Activated effector memory CD4-positive, alpha-beta T cell treated with anti-CD3 and anti-CD28 coated beads, Interleukin-2, amount 50 U/mL, for 16 hours (primary cell): ENCODE measurements at places on chromosomes 5 and 9.

DNA sequence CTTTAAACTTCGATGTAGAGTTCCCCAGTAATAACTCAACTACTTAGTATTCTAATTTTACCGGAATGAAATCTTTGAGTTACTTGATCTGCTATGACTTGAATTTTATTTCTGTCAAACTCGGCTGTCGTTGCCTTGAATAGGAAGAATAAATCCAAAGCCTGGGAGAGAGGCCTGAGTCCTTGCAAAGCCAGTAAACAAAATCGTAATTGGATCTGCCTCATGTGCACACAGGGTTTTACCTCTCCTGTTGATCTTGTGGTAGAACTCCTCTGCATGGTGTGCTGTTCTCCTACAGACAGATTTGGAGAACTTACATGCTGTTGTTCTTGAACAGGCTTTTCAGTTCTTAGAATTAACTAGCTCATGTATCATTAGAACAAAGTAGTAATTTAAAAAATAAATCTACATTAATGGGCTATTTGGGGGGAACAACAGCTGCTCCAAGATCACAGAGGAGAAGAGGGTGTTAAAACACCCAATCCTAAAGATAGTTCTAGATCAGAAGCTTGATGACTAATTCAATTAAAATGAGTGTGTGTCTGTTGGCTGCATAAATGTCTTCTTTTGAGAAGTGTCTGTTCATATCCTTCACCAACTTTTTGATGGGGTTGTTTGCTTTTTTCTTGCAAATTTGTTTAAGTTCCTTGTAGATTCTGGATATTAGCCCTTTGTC is 28.9 kb downstream of the HSPB3 start:
- no peak for DNase-seq

DNA sequence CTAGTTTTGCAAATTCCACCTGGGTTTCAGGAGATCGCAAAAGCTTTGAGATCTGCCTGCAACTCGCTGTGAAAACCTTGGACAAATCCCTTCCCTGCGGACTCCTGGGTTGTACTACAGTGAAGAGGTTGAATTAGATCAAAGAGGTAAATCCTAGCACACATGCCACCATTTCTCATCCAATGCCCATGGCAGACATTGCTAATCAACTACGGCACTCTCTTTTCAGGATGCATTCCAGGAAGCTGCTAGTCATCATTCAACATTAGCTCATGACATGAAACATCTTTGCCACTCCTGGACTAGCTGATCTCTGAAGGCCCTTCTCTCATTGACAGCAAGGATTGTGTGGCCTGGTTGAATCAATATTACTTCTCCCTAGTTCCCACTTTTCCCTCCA is 46.1 kb downstream of the PCDH1 start:
- no peak for DNase-seq

GRCh38 chr5:107590686-107591085 is 80.1 kb downstream of the EFNA5 start:
- no peak for DNase-seq

DNA sequence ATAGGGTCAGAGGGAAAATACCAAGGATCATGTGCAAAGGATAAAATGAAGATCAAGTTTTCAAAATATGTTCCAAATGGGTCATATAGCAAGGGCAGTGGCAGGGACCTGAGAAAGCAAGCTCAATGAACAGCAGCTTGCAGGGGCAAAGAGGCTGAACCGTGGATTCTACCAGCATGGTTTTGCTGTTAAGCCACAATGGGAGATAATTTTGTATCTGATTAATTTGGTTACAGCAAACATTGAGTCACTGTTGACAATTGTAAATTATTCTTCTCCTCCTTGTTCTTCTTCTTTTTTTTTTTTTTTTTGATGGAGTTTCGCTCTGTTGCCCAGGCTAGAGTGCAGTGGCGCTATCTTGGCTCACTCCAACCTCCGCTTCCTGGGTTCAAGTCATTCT is 18.4 kb upstream of the ERAP2 start:
- no peak for DNase-seq

DNA sequence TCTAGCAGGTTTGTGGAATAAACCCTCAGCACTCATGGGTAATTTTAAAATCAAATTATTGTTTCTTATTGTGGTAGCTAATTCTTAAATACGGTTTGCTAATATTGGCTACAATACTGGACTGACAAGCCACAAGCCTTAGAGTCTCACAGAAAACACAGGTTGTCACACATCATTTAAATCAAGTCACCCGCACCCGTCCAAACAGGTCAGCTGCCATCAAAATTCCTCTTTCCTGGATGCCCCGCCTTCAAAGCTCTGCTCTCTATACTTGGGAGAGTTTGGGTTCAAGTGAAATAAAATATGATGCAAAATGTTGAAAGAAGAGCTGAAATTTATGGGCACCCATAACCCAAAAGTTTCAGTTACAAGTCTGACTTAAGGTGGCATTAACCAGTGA is 12.3 kb upstream of the SUSD1 start:
- no peak for DNase-seq

DNA sequence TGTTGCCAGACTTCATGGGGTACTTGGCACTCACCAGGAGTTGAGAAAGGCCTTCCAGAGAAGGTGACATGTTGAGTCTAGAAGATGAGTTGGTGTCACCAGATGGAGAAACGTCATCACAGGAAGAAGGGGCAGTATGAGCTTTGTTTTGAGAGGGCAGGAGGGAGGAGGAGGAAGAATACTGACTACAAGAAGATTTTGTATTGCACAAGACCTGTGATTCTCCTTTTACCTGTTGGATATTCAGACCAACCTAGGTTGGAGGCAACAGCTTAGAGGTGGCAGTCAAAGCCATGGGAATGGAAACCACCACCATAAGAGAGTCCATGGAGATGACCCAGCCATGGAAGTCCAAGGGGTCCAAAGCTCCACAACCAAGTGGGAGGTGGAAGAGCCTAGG is 154.2 kb downstream of the TSSK1B start:
- DNase-seq, result no peak

GRCh38 chr5:29001666-29002065 is 1963.3 kb upstream of the CDH9 start:
- DNase-seq, result no peak

DNA sequence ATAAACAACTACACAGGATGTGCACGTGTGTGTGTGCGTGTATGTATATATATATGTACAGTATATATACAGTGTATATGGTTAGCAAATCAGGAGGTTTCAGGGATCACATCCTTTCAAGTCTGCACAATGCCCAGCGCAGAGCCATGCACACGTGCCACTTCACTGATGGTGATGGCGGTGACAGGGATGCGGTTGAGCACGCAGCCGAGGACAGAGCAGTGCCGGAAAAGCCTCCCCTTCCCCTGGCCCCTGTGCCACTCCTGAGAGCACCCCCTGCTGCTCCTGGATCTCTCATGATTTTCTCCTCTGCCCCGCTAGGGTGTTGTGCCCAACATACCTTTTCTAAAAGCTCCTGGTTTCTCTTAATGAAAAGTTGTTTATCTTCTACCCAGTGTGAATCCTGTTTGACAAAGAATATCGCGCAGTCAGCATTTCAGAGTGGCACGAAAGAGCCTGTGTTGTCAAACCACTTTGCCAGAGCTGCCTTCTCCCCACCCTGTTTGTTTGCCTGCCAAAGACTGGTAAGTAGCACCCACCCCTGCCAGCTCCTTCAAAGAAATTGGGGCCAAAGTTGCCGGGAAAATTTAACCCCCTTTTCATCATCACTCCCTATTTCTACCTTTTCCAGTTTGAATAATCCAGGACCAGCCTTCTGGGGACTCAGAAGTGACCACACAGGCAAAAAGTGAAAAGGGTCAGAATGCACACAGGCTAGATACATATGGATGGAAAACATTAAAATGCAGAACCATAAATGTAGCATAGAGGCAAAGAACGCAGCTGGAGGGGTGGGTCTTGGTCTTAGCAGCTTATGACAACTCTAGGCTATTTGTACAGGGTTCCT is 126.2 kb upstream of the DPYSL3 start:
- DNase-seq, result no peak

GRCh38 chr9:1050125-1050895 is at the start of gene DMRT2:
Gene DMRT2, plus strand, starts transcription at chr9:1050357. Its CDS starts 1,257 bp downstream, at chr9:1051614.
- peak; percentile 65 for DNase-seq

DNA sequence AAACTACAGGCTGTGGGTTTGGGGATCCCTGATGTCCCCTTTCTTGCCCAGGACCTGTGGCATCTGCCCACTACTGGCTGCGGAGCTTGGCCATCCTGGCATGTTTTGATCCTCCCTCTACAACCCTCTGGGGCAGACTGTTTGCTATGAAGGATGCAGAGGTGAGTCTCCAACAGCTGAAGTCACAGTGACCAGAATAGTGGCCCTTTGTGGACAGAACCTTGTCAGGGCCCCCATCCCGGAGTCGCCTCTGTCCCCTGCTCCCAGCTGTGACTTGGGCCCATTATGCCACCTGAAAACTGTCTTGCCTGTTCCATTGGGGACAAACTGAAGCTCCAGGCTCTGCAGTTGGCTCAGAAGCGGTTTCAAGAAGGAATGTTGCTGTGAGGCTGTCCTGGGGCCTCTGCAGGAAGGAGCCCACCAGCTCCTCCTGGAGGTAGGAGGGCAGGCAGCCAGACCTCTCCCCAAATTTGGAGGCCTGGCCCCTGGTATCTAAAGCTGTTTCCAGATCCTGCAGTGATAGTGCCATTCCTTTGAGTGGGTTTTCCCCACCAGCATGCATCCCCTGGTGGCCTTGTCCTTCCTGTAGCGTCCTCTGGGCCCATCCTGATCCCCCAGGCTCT is 93.3 kb downstream of the BARX1 start:
- no peak for DNase-seq

DNA sequence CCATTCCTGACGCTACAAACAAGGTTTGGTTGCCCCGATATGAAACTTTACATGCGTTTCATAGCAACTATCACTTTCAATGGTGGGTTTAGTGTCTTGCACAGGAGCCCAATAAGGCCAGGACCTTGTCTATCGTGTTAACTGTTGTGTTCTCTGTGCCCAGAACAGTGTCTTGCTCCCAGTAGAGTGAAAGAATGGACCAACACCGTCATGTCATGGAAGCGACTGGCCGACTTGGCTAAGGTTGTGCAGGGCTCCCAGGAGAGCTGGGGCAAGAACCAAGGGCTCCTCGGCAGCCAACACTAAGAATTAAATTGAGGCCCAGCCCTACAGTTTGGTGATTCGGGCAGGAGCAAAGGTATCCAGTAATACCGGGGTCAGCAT is 498 bp upstream of the ARHGEF37 start:
- no peak for DNase-seq

GRCh38 chr5:159220206-159220605 is 10.9 kb upstream of the RNF145 start:
- DNase-seq, result no peak

GRCh38 chr9:89440548-89440947 is 57.4 kb downstream of the SEMA4D start:
- DNase-seq, result peak; percentile 79

DNA sequence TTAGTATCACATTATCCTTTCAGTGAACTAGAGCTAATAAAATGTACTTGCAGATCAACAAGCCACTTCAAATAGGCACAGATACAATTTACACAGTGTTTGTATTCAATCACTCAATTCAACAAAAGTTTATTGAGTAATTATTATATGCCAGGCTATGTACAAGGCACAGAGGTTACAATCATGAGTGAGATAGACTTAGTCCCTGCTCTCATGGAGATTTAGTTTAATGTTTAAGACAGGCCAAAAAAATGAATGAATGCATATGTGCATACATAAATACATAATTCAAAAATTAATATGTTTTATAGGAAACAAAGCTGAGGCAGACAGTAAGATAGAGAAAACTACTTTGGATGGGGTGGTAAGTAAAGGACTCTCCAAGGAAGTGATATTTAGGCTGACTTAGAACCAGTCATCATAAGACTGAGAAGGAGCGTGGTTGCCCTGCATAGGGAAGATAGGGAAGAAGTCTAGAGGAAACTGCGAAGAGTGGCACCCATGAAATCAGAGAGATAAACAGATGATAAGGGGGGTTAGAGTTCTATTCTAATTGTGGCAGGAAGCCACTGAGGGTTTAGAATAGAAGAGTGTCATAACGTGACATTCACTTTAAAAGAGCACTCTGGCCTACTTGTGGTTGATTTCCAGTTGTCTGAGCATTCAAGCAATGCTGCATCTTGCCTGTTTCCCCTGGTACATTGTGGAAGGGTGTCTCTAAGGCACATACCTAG is 49.7 kb upstream of the GRAMD2B start:
- no peak for DNase-seq

DNA sequence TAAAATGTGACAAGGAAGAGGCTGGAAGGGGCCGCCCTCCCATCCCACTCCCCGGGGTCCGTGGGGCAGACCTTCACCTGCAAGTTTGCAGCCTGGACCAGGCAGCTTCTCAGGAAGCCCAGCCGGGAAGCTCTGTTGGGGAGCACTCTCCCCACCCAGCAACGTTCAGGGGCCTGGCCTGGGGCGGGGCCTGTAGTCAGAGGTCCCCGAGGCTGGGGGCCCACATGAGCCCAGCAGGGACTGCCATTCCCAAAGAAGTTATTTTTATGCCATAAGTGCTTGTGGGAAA is 32.7 kb upstream of the NOTCH1 start:
- DNase-seq, result no peak

DNA sequence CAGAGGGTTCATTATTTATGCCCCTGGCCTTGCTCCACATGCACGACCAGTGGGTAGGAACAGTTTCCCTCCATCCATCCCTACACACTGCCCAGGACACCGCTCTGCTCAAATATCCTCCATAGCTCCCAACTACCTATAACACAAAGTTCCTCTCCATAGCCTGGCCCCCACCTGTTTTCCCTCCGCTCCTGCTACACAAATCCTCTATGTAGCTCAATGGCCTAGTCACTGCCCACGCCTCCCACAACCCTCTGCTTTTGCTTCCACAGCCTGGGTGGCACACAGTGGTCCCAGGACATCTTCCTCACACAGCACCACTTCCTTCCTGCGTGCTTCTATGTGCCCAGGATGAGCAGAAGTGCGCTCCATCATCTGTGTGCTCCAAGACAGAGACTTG is 20.4 kb downstream of the REXO4 start:
- DNase-seq, result no peak

DNA sequence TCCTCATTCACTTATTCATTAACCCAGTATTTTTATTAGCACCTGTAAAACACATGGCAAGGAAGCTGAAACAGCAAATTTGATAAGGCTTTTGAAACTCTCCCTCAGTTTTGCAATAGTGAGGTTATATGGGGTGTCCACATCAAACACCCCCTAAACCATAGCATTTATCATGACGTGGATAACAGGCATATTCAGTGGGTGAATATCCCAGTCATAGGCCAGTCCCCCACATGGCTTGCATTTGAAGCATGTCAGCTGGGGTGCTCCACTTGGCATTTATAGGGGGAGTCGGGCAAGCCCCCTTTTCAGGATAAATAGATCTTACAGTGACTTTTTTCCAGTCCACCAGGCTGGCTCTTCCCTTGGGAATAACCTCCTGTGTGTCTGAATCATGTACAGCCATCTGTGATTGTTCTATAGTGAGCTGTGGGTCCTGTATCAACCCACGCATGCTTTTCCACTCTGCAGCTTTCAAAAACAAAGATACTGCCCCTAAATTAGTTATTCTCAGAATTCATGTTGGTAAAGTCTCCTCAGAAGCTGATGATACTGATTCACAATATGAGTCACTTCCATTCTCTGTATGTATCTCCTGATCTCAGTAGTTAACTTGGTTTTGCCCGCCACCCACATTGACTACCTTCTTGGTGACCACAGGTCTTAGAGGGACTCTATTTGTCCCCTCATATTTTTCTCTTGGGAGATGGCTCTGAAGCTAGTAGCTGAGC is 84.4 kb upstream of the SPIN1 start:
- peak; percentile 73 for DNase-seq

- no peak for DNase-seq
Measured at GRCh38 chr9:133835262-133835901, 97.2 kb upstream of the SARDH start.
